ENCODE measurements at places on chromosomes 6 and 20.

- DNase-seq: no peak
Measured at GRCh38 chr20:52482044-52482443, 290.5 kb upstream of the ZFP64 start.

DNA sequence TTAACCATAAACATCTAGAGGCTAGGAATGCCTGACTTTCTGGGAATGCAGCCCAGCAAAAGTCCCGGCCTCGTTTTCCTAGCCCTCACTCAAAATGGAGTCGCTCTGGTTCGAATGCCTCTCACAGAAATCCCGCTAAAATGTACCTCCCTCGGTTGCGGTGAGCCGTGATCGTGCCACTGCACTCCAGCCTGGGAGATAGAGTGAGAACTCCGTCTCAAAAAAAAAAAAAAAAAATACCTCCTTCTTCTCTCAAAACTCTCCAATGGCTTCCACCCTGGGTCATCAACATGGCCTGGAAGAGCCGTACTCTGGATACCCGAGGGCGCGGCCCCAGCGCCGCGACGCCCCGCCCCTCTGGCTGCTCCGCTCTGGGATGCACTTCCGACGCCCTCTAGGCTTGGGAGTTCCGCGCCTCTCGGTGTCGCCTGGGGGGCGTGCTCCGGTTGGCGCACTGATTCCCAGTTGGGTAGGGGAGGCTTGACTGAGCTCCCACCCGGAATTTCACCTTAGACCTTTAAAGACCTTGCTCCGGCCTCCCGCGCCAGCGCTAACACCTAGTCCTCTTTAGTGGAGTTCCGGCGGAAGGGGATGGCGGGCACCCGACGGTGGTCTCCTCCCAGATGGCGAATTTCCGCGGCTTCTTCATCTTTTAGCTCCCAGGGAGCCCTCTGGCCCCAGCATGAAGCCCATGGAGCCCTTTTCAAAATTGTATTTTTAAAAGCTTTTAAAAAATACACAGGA is 12.3 kb downstream of the HMGN4 start:
- no peak for DNase-seq

DNA sequence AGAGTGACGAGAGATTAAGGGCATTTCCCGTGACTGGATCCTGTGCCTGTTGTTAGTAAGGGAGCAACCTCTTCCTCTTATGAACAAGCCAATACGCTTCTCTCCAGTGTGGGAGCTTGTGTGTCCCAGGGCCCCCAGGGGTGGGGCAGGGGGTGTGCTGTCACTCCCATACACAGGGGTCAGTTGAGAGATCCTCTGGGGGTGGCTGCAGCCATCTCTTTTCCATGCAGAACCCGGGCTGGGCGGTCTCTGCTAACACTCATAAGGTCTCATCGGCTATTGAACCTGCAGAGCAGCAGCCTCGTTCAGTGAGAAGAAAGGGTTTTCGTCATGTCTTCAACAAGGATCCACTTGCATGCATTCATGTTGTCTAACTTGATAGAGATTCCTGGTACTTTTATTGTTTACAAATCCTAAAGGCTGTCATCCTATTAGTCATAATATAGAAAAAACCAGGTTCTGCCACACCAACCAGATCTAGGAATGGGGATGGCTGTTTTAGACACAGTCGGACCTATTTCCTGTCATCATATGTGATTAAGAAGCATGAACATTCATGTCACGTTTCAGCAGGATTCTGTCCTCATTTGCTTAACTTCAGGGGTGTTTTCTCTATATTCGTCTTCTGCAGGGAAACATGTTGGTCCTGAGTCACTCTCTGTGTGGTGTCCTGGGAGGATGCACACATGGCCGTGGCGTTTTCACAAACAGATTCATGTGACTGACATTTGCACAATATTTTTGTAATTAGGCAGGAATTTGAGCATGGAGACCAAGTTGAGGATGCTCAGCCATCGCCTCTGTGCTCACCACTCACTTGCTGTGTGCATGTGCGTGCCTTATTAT is 13.3 kb upstream of the THBS2 start:
- no peak for DNase-seq

DNA sequence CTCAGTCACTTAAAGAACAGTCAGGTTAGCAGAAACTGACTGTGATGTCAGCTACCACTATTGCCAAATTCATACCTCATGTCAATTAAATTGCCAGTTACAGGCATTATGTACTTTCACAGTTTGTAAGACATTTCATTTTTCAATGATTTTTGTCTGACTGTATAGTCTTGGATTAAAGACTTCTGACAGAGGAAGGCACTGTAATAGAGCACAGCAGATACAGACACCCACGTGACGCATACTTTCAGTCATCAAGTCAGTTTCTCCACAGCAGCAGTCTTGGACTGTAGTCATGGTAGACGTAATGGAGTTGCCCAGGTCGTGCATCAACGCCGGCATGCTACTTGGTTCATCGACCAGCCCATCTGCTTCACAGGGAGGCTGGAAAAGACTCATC is 29.5 kb upstream of the ELOVL5 start:
- no peak for DNase-seq

- DNase-seq: no peak
Measured at GRCh38 chr6:16201706-16202105, 36.7 kb upstream of the GMPR start.

- DNase-seq: no peak
Measured at GRCh38 chr6:47106216-47106615, 64.1 kb upstream of the ADGRF1 start.

- no peak for DNase-seq
Measured at GRCh38 chr6:57342148-57342669, 24.8 kb downstream of the PRIM2 start.

DNA sequence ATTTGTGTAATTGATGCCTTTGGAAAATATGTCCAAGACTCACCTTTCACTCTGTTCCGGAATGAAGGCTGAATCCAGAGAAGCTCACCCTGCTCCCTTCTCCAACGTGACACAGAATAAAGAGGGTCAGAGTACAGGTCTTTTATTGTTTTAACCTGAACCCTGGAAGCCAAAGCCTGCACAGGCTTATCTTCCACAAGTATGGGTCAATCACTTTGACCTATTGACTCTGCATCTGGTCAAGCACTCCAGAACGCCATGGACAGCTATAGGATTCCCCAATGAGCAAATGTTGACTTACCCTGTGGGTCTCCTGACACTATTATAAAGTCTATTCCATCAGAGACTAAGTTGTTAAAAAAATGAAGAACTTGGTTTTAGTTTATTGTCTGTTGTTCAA is 158.4 kb upstream of the MYLIP start:
- no peak for DNase-seq

DNA sequence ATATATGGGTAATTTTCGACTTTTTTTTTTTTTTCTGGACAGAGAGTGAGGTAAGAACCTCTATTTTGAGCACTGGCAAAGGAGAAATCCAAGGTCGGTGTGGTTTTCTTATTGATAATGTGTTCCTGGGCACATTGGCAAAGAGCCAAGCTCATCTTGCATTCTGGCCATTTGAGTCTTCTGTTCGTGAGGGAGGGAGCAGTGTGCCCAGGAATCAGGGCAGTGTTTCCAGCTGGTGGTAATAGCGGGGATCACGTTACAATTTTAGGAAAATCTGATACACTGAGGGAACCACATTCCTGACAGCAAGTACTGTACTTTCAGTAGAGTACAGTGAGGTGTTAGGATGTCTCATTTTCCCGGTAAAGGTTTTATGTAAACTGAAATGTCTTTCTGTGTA is 442.3 kb upstream of the MAP3K7 start:
- no peak for DNase-seq

GRCh38 chr20:17423782-17424181 is 107.4 kb downstream of the BFSP1 start:
- no peak for DNase-seq

DNA sequence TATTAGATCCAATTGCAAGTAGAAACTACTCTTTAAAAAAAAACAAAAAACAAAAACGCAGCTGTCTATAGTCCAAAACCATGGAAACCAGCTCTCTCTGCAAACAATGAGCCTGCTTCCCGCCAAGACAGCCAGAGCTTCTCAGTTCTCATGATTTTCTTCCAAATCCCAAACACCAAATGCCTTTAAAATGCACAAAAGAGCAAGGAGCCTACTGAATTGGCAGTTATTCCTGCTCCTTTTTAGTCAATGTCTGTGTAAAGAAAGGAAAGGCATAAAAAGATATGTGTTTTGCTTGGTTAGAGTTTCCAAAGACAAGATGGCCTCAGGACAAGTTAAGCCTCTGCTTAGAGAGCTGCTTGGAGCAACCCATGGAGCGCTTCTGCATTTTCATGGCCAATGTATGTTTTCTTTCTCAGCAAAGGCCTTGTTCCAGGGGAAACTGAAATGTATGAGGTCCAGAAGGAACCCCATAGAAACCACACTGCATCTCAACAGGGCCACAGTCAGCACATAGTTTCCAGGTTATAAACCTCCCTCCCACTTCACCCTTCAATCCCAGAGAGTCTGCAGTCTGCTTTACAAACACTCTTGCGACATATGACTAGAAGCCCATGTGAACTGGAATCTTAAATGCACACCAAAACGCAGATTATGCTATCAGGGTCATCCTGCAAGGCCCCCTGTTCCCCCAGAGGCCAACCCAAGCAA is 209.3 kb upstream of the TAB2 start:
- DNase-seq: no peak

- no peak for DNase-seq
Measured at GRCh38 chr20:41141153-41141815, 3.9 kb downstream of the PLCG1 start.

GRCh38 chr6:9646342-9647070 is 768.4 kb downstream of the TFAP2A start:
- DNase-seq: no peak

DNA sequence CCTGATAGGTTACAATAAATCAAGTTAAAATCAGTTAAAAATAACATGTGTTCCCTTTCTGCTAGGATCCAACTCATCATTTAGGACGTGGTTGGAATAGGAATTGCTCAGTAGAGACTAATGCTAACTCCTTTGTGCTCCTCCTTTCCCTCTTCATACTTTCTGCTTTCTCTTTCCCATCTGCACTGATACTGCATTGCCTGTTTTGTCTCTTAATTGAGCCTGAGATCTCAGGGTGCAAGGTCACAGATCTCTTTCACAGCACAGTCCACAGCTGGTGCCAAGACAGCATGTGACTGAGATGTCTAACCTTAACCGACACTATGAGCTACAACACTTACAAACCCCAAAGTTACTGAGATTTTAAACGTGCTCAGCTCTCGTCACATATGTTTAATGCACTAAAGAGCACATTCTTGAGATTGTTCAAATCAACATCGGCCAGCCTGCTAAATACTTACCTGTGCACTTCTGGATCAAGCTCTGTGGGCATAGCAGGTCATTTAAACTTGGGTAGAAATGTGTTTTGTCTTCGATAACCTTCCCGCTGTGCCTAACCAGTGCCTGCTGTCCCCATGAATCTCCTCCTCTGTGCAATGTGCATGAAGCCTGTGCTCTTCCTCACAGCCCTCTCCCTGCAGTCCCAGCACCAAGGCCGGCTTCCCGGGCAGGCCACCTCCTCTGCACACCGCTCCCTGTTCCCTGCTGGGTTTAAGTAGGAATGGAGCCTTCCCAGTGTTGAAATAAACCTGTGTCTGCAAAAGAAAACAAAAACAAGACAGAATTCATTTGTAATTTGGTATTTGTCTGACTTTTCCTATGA is 39.6 kb upstream of the AFDN start:
- no peak for DNase-seq

DNA sequence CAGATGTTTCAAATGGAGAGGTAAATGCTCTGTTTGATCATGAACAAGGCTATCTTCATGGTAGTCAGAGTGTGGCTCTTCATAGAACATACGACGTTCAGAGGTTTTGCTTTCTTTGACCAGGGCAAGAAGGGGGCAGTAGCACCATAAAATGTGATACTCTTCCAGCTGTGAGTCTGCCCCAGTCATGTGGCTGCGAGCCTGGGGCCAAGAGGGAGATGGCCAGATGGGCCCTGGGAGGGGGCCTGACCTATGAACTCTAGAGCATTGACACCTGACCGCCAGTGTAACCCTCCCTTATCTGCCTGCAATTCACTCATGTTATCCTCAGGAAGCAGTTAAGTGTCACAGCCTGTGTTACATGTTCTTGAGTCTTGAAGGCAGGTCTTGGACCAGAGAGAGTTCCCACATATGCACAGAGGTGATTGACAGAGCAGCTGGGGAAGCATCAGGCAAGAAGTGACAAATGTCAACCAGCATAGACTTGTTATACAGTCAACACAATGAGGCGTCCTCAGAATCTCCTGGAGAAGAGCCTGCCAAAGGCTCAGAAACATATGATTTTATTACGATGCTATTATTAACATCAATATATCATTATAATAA is 55.0 kb downstream of the SCML4 start:
- no peak for DNase-seq

GRCh38 chr6:161029195-161029809 is 37.7 kb downstream of the MAP3K4 start:
- no peak for DNase-seq

DNA sequence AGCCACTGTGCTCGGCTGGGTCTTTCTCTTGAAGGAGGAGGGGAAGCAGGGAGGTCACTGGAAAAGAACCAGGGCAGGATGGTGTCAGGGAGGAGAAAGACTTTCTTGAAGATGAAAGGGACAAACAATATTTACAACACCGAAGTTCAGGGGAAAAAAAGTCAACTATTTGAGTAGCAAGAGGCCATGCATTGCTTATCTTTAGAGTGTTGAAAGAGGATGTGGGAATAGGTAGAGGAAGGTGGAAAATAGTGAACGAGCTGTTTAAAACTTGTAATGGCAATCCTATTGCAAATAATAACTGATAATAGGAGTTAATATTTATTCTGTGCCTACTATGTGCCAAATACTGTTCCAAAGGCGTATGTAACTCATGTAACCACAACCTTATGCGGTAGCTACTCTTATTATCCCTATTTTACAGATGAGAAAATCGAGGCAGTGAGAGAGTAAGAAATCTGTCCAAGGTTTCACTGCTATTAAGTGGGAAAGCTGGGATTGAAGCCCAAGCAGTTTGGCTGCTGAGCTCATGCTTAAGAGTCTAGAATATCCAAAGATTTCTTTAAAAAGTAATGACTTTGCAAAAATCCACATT is 12.7 kb upstream of the MLIP start:
- DNase-seq: no peak

DNA sequence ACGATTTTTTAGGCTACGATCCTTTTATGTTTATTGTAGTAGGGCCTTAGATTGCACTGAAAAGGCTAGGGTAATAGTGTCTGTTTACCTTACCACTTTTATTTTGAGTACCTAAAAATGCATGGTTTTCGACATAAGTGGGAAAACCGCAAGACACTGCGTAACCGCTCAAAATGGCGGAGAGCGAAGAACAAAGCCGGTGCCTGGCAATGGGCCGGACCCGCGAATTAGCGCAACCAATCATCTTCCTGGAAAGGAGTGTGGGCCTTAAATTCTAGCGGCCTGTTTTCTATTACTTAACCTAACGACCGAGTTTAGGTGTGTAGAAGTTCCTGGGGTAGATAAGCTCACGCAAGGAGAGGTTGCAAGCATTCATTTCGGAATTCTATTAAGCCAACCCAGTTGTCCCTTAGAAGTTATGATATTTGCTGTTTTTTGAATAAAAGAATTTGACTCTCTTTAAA is 118.0 kb downstream of the HFE start:
- no peak for DNase-seq

DNA sequence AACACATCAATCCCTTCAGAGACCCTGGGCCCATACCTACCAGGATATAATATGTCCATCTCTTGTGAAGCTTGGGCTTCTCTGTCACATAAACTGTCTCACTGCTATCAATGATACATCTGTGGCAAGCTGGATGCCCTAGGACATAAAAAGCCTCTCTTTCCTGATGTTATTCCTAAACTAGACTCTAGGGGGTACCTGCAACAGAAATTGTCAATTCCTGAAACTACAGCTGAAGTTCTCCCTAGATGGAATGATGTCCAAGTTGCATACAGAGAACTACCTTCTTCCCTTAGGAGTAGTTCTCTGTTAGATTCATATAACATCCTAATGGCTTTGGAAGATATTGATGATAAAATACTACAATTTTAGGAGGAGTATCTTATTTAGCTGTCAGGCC is 35.8 kb downstream of the TBX18 start:
- DNase-seq: no peak

Data from stimulated activated CD4-positive, alpha-beta T cell treated with anti-CD3 and anti-CD28 coated beads, TNF-alpha, amount 100 ng/mL, for 48 hours (primary cell).